ENCODE measurements at places on chromosomes 2 and 18.

- no peak for DNase-seq
Observed at GRCh38 chr2:43384143-43384542, 157.7 kb upstream of the ZFP36L2 start.

DNA sequence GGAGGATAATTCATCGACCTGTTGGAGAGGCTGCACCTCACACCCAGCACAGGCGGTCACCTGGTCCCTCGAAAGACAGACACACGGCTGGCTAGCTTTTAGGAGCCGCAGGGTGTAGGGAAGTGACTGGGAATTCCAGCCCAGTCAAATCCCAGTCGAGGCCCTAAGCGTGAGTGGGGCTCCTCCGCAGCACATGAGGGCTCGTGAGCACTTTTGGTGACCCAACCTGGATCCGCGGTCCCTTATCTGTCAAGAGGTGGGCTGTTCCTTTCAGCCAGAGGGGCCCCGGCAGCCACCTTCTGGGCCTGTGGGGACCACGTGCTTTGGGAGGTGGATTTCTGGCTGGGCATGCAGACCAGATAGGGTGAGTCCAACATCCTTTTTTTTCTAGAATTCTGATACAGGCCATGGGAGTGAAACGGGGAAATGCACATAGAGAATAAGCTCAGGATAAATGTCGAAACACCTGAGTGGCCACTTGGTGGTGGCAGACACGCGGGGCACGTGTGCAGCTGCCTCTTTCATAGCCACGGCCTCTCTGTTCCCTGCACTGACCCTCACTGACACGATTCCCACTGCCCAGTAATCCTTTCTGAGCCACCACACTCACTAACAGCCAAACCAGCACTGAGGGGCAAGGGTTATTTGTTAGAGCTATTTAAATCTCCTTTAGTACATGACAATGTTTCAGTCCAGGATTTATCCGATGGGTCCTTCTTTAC, 148.4 kb upstream of the PXDN start:
- DNase-seq = no peak

DNA sequence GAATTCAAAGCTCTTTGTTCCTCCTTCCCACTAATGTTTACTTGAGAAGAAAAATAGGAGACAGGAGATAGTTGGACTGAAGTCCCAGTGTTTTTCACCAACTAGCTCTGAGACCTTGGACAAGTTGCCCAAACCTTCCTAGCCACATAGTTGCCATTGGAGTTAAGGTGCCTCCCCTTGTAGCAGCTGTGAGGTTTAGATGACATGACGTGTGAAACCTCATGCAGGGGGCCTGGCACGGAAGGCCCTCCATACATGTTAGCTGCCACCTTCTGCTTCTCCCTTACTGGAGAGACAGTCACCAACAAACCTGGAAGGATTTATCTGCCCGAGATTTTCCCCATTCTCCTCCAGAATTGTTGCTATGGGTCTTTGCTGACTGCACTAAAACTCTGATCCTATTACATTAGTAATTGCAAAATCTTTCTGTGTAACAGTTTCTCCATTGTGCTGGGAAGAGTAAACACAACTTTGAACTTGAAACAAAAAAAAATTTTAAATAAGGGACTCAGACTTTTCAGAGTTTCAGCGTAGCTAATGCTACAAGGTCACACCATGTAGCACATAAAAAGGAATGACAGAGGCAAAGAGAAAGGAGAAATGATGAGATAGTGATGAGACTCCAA, 23.8 kb upstream of the CABYR start:
- DNase-seq = no peak

GRCh38 chr2:135164431-135164830, 112.3 kb downstream of the RAB3GAP1 start:
- no peak for DNase-seq

- DNase-seq = no peak
Observed at GRCh38 chr18:44036501-44036900, 644.2 kb upstream of the SETBP1 start.
